CD4-positive, CD25-positive, alpha-beta regulatory T cell (primary cell): ENCODE measurements at places on chromosomes 12 and 14. TPM values are rescaled to one million over a fixed set of nuclear protein-coding genes. Genes with fewer than 3 reads are reported as not detected.

Gene GPR65
- 14.1 TPM for polyA plus RNA-seq

Gene LRP1-AS
- not detected for polyA plus RNA-seq

Gene GPRC5D
- polyA plus RNA-seq = 1.5 TPM

Gene USP44
- 2.6 TPM for polyA plus RNA-seq
